ENCODE measurements at places on chromosomes 16 and 17.

DNA sequence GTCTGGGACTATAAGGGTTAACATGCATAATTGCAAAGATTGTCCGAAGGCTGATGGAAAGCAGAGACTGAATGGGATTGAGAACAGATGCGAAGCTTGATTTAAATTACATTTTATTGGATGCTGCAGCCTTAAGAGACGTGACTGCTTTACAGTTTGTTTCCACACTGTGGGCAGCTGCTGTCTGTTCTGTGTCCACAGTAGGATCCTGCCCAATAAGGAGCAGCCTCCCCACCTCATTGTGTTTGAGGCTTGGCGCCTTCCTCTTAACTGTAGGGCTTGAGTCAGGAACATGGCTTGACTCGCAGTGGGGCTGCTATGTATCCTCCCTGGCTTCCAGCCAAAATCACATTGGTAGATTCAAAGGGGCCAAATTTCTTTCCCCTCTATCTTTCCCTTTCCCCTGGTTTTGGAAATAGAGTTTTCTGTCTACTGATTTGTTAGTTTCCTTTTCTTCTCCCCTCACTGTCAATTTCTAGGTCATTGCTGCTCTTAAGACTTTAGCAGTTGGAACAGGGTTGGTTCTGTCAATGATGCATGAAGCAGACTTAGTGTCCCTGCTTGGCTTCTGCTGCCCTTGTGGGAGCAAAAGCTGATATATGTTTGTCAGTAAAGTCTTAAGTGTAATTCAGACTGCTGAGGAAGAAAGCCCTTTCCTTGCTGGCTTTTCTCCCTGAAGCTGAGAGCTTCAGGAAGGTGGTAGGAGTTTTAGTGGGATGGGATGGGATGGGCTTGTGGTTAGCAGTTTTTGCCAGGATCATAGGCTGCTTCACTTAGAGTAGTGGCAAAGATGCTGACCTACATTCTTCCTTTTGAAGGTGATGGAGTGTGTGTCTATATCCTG, 5.0 kb upstream of the RARA start:
- DNase-seq: no peak

DNA sequence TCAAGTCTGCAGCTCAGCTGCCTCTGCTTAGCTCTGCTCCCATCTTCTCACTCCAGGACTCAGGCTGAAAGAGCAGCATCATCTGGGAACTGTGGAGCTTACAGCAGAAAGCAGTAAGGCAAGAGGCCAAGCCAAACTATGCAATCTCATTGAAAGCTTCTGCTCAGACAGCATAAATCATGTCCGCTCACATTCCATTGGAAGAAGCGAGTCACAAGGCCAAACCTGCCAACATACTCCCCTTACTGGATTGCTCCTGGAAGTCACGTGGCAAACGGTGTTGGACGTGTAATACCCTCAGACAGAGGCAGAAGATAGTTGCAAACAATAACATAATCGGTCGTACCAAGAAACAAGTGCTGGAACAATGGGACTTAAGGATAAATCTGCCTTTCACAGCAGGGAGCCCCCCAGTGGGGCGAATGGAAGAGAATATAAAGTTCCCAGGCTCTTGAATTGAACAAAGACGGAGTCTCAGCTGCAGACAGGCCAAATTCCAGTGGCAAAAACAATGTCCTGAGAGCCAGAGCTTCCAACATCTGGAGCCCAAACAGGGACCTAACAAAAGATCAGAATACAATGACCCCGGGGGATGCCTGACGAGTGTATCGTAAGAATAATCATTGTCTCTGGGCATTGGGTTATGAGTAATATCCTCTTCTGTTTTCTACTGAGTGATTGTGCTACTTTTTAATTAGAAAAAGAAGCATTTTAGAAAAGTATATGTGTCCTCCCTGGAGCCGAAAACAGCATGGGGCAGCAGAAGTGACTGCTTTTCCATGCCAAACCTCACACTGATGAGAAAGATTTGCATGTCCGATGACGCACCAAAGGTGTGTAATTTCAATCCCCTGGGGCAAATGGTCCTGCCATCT, 68.4 kb downstream of the CMC2 start:
- DNase-seq: no peak

- DNase-seq: no peak
Observed at GRCh38 chr16:23552161-23552560, 5.0 kb downstream of the EARS2 start.

DNA sequence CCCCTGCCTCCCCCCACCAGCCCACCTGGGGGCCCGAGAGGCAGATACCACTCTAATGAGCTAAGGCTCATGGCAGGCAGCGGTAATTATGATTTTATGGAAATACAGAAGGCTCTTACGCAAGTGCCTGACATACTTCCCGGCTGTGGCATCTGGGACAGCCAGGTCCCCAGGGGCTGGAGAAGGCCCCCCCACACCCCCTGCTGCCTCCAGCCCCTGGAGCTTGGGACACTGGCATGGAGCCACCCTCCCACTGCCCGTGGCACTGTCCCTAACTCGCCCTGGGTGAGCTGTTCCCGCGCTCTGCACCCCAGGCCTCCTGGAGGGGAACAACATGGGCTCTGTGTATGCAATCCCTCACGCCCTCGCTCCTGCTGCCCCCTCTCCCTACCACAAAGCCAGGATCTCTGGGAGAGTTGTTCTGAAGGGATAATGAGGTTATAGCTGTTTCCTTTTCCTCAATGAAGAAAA, 5.4 kb upstream of the STAC2 start:
- no peak for DNase-seq

- DNase-seq: no peak
Observed at GRCh38 chr17:43881181-43881580, 26.2 kb downstream of the MPP2 start.

GRCh38 chr17:66429680-66430079, 127.3 kb downstream of the PRKCA start:
- DNase-seq: no peak

- no peak for DNase-seq
Observed at GRCh38 chr16:27561216-27561615, 11.3 kb downstream of the KATNIP start.

DNA sequence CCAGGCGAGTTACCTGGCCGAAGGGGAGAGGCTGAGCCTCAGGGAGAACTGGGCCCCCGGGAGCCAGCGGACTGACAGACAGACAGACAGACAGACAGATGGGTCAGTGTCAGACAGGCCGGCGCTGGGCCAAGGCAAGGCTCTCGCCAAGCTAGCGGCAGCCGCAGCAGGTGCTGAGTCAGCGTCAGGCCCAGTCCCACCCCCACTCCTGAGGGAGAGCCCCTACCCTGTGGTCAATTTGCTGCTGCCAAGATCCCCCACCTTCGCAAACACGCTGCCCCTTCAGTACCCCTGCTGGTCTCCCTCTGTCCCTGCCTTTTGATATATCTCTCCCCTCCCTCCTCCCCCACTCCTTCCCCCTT, 1.5 kb downstream of the FGF11 start:
- peak; percentile 28 for DNase-seq

- DNase-seq: no peak
Observed at GRCh38 chr17:37833237-37833859, 88.5 kb upstream of the HNF1B start.

DNA sequence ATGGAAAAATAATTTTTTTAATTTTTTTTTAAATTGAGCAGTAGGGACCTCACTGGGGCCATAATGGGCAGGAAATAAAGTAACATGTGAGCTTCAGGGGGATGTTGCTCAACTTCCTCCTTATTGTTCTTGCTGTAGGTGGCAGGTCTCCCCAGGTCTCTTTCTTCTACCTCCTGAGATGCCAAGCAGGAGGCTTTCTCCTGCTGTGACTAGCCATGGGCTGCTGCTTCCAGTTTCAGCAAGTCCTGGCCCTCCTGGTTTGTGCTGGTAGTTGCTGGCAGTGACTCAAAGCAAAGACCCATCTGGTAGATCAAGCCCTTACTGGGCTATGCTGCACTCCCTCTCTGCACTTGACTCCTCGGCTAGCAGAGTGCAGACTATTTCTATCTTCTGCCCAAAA, 2.3 kb downstream of the DPEP2NB start:
- DNase-seq: no peak

Data from stimulated activated CD4-positive, alpha-beta T cell treated with anti-CD3 and anti-CD28 coated beads, Interleukin-2, amount 100 ng/mL, for 24 hours (primary cell).